ENCODE measurements at places on chromosomes 7 and 10.

DNA sequence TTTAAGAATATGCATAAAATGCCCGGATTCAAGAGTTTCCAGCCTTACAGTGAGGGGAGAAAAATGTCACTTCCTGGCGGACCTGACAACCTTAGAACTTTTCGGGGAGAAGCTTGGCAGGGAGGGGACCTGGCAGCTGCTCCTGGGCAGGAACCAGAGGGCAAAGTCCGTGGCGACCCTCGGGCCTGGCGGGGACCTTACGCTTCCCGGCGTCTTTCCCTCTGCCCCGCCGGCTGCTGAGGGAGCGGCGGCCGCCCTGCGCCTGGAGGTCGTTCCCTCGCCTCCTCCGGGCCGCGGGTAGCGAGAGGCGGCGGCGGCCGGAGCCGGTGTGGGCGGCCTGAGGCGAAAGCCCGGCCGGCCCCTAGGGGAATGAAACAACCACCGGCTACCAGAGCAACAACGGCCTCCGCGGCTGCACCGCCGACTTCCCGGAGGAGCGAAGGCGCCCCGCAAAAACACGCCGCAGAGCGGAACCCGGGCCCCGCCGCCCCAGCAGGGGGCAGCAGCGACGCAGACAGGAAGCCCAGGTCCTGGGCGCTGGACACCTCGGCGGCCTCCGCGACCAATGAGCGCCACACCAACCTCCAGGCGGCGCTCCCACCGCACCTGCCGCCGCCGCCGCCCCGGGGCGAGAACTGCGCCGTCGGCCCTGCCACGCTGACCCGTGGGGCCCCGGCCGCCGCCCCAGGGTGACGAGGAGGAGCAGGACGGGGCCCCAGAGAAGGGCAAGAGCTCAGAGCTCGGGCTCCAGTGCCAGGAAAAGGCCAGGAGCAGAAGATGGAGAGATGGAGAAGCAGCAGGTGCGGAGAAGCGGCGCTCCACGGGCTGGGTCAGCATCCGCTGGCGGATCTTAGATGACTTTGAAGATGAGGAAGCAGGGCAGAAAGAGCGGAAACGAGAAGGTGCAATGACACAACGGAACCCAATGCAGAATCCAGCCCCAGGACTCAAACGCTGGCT is 10.5 kb upstream of the ACSM6 start:
- DNase-seq: peak; percentile 53

DNA sequence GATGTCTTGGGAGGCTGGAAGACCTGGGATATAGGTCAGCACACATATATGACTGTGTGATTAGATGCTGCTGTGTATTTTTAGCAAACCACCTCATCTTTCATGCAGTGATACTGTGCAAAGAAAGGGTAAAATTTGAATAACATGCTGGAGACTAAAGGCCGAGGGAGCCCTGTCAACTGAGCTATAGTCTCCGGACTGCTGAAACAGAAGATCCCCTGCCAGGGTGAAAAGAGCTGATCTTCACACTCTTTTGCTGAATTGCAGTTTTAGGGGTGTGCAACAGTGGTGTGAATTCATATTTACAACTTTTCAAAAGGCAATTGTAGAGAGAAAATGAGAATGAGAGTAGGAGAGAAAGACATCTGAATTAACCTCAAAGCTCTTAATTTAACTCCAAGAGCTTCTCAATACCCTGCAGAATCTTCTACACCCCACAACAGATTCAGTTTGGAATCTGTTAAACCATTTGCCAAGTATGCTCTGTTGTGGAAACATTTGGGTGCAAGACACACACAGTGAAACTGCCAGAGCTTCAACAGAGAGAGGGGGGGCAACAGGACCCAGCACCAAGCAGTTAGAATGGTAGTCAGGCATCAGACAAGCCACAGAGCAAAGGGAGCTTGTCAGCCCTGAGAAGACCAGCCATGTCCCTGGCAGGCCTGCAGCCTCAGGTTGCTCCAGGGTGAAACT is 190.1 kb upstream of the STK17A start:
- no peak for DNase-seq

DNA sequence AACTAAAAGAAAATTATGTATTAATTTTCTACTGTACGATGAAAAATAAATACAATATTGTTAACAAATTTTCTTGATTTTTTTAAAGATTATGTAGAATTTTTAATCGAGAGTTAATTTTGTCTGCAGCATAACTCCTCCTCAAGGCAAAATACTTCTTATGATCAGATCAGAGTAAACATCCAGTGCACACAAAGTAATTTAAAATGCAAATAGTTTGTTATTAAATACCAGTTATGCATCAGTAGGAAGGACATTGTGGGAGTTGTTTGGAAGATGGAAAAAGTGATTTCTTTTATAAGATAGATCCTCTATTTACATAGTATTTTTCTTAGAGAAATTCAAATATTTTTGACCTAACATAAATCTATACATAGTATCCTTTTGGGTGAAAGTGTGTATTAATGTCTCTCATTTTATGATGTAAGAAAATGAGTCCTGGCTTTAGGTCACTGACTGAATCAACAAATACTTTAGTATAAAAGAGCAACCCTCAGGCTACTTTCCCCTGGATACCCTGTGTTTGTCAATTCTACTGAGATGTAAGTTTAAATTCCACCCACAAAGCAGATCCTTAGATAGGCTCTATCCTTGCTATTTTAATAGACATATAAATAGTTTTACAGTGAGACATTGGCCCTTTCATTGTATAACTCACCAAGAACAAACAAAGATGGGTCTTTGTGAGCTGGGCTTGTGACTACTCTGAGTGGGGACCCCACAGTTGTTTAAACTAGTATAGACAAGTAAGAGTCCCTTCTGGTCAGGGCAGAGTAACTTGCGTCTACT is 1133.7 kb downstream of the GATA3 start:
- DNase-seq: no peak

- DNase-seq: no peak
Measured at GRCh38 chr7:123773481-123773880, 24.7 kb upstream of the WASL start.

- DNase-seq: no peak
Measured at GRCh38 chr7:409339-410281, 110.0 kb downstream of the PDGFA start.

- no peak for DNase-seq
Measured at GRCh38 chr10:19966751-19967150, 150.5 kb downstream of the PLXDC2 start.

DNA sequence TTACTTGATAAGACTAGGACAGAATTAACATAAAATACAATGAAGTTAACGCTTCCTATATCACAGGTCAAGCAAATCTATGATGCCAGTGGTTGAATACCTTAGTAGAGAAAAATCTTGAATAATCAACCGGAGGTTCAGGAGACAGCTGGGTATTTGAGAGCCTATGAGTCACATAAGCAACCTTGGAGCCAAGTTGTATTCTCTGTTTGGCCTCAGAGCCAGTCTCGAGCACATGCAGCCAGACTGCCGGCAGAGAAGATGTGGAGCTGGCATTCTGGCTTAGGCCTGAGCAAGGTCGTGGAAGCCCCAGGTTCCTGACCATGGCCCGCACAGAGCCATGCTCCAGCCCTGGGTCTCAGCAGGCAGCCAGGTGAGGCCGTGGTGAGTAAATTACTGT is 90.3 kb downstream of the FAM204A start:
- no peak for DNase-seq

GRCh38 chr7:47119261-47119865 is 462.5 kb downstream of the TNS3 start:
- DNase-seq: no peak

DNA sequence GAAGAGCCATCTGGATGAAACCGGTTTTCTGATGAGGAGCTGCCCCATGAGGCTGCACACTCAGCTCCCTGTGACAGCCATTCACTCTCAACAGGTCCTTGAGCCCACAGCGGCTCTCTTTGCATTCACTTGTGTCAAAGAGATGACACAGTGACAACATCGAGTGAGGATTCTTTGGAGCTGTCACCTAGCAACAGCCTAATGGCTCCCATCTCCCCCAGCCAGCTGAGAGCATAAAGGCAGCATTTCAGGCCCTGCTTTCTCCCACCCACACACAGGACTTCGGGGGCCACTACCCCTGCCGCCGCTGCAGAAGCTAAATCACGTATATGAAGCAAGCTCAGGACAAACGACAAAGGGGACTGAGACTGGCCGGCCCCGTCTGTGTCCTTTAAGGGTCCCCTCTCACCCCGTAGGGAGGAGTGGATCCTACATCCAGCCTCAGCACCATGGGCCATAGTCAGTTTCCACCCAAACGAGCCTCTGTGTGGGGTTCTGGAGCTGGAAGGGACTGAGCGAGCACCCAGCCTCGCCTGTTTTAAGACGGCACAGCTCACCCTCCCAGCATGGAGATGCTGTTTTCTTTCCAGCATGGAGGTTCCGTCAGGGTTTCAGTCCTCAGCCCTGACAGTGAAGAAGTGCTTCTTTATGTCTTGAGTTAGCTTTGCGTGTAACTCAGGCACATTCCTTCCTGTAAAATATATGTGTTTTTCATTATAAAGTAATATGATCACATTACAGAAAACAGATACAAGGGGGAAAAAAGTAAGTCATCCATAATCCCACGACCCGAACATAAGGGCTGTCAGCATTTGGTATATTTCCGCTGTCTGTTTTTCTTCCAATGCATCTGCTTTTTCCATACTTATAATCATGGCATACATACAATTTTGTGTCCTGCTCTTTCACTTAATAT is 4.9 kb downstream of the CPA4 start:
- DNase-seq: no peak

GRCh38 chr10:86411281-86411841 is 44.8 kb upstream of the GRID1 start:
- DNase-seq: peak; percentile 36

- DNase-seq: no peak
Measured at GRCh38 chr10:14737808-14738545, 36.7 kb downstream of the FAM107B start.

- no peak for DNase-seq
Measured at GRCh38 chr10:110052916-110053315, 45.1 kb downstream of the ADD3 start.

- DNase-seq: no peak
Measured at GRCh38 chr7:44729949-44730590, 18.6 kb upstream of the ZMIZ2 start.

DNA sequence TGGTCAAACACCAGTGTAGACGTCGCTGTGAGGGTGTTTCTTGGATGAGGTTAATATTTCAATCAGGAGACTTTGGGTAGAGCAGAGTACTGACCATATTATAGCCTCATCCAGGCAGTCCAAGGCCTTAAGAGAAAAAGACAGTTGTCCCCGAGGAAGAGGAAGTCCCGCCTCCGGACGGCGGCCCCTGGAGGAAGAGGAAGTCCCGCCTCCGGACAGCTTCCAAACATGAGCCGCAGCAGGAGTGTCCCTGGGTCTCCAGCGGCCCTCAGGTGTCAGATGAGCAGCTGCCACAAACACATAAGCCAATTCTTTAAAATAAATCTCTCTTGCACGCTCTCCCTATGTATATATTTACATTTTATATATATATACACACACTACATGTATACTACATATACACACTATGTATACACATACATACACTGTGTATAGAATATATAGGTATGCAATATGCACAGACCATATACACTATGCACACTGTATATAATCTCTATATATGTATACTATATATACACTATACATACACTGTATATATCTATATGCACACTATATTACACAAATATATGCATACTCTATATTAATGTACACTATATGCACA is 37.5 kb downstream of the PWWP2B start:
- DNase-seq: no peak

GRCh38 chr10:86340176-86340990 is 26.2 kb downstream of the GRID1 start:
- no peak for DNase-seq

DNA sequence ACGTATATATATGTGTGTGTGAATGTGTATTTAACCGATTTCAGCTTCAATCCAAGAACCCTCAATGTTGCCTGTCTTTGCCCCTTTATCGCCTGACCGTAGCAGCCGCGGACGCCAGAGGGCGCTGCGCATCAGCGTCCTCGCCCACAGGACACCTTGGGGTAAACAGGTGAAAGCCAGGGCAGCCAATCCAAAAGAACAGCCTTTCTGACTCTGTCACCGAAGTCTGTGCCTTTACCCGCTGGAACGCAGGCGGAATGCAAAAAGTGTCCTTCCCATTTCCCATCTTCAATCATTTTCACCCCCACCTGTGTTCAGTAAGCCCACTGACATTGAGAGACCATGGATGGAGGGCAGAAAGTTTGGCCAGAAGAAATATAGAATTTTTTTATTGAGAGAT is 3.6 kb downstream of the NXPH1 start:
- DNase-seq: peak; percentile 4

DNA sequence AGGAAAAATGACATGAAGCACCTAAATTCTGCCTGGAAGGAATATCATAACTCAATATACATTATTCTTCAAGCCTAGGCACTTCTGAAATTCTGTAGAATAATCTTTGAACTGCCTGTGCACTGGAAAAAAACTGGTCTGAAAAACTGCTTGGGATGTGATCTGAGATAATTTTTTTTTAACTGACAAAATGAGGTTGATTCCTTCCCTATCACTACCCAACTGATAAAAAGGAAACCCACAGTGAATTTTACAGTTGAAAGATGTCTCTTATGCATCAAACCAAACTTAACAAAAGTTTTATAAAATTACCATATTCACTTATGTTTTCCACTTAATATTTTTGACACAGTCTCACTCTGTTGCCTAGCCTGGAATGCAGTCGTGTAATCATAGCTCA is 67.2 kb upstream of the FAM133B start:
- no peak for DNase-seq

- DNase-seq: no peak
Measured at GRCh38 chr7:69937097-69937496, 338.8 kb downstream of the AUTS2 start.

DNA sequence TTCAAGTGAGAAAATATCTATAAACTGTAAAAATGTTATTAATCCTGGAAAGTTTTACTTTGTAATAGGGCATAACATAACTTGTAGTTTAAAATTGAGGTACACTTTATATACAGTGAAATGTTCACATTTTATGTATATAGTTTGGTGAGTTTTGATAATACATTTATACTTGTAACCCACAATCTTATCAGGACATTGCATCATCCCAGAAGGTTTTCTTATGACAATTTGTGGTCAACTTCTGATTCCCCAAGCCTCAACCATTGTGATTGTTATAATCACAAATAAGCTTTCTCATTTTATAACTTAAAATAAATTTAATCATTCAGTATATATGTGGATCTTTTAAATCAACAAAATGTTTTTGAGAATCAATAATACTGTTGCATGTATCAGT is 151.1 kb downstream of the TFPI2 start:
- DNase-seq: no peak
